Vagina (tissue), 2 donors: ENCODE measurements at places on chromosomes 12 and 14.

- DNase-seq = no peak
Measured at GRCh38 chr14:103552846-103553210, 9.6 kb downstream of the BAG5 start.

DNA sequence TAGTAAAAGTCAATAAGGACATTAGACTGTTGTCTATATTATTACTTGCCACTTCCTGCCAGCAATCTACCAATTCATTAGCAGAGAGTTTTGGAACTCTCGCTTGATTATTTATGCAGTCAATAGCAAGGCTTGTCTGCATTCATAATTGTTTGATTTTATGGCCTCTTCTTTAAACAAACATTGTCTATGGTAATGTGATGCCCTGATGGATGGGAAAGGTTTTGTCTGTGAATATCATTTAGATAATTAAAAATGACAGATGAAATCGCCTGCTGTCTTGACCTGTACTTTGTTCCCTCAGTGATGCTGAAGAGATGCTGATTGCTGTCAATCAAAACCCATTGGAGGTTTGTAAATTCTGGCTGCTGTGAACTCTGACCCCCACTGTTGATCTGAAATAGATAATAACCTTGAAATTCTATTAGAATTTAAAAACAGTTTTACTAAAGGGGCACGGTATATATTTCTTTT is 455.3 kb downstream of the NPAS3 start:
- no peak for DNase-seq

DNA sequence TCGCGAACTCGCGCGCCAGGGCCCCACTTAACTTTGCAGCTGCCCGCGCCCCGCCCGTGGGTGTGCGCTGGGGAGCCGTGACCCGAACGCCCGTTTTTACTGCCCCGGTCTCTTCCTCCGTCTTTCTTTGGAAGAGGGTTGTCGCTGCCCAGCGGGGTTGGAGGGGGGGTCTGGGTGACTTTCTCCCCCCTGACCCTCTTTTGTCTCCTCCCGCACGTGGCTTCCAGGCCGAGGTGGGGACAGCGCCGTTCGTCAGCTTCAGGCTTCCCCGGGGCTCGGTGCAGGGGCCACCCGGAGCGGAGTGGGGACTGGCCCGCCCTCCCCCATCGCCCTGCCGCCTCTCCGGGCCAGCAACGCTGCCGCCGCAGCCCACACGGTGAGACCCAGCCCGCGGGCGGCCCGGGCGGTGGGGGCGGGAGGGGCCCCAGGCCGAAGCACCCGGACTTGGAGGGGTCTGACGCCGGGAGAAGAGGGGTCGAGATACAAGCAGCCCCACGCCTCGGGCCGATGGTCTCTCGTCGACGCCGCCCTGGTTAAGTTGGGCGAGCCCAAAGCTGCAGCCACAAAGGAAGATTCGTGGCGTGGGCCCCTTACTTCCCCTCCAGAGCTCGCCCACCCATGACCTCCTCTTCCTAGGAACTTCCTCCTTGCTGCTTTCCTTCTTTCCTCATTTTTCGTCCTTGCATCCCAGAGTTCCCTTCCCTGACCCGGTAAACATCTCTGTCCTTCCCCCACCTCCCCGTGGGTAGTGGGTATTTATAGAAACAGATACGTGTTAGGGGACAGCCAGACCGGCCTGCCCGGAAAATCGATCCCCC is 1.2 kb downstream of the DYRK2 start:
- no peak for DNase-seq

DNA sequence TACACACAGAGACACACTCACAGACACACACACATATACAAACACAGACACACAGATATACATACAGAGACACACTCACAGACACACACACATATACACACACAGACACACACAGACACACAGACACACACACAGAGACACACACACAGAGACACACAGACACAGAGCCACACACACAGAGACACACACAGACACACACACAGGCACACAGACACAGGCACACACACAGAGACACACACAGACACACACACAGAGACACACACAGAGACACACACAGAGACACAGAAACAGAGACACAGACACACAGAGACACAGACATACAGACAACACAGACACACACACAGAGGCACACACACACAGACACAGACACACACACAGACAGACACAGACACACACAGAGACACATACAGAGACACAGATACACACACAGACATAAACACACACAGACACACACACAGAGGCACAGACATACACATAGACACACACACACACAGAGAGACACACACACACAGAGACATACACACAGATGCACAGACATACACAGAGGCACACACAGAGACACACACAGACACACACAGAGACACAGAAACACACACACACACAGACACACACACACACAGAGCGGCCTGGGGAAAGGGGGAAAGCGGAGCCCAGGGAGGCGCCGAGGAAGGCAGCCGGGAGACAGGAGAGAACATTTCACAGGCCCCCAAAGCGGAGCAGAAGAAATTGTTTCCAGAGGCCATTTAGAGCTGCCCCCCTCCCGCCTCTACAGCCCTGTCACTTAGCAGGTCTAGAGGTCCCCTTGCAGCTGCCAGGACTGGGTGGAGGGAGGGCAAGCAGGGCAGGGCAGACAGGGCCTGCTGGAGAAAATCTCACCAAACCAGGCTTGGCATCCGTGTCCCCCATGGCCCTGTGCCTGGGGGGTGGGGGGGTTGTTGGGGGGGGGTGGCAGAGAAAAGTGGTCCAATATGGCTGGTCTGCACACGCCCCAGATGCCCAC is 38.9 kb downstream of the SERPINA3 start:
- peak; percentile 72 for DNase-seq

GRCh38 chr12:49019120-49019430 is 499 bp upstream of the PRKAG1 start:
- no peak for DNase-seq

DNA sequence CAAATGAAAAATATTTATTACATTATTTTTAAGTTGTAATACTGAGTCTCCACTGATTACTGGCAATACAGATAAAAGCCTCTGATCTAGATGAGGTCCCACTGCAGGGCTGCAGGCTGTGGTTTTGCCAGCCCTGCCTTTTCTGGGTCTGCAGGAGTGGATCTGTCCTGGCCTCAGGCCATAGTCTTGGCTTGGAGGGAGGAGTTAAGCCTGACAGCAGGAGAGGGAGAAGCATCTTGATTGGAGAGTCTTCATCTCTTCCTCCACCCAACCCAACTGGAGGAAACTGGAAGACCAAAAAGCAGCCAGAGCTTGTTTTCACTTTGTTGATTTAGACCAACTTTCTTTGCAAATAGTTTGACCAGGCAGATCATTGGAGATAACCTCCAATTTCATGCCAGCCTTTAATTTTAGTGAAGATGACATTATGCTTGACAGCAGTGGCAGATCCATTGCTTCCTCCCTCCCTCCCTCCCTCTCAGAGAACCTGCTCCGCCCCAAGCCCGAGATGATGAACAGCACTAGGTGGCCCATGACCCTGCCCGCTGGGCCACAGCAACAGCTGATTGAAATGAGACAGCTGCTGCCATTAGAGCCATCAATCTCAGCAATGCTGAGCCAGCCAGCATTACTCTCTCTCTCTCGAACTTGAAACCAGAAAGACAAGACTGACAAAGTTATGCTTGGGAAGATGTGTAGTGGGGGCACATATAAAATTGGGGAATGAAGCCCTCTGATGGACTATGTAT is 222.4 kb downstream of the GLT1D1 start:
- no peak for DNase-seq

GRCh38 chr12:110585231-110585799 is 2.2 kb upstream of the PPTC7 start:
- DNase-seq = no peak

DNA sequence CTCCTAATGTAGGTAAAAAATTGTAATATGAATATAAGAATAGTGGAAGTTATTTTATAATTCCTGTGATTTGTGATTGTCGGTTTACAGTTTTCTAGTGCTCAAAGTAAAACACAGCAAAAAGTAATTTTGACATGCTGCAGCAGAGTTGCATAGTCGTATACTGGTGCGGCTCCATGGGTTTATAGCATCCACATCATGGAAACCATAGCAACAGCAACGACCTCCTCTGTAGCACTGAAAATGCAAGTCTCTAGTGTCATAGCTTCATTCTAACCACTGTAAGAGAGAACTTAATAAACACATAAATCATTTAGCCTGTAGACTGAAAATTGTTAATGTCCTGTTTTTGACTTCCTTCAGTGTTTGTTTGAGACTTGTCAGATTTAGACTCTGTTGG is 574.3 kb downstream of the KCNH5 start:
- DNase-seq = no peak

GRCh38 chr12:24743941-24744793 is 204.7 kb downstream of the BCAT1 start:
- no peak for DNase-seq

GRCh38 chr12:68119724-68120211 is 39.8 kb downstream of the IFNG start:
- DNase-seq = no peak

DNA sequence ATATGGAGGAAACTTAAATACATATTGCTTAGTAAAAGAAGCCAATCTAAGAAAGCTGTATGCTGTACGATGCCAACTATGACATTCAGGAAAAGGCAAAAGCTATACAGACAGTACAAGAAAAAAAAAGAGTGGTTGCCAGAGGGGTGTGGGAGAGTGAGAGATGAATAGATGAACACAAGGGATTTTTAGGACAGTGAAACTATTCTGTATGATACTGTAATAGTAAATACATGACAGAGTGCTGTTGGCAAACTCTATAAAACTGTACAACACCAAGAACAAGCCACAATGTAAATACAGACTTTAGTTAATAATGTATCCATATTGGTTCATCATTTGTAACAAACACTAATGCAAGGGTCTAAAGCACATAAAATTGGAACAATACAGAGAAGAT is 10.9 kb upstream of the MIPOL1 start:
- DNase-seq = no peak

- DNase-seq = no peak
Measured at GRCh38 chr12:30996752-30997151, 70.2 kb downstream of the TSPAN11 start.

DNA sequence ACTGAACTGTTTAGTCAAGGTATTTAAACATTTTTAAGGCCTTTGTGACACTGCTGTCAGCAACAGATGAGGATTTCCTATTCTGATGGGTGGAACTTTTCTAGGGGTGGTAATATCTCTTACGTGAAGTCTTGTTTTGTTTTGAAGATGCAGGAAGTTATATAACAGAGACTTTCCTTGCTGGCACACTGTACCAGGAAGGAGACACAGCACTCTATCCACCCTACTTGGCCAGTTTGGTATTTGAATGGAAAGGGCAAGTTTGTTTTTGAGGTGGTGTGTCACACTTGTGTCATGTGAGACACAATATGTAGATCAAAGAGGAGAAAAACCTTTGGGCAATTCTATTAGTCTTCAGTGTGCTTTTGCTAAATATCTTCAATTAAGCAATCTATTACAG is 51.6 kb upstream of the SRP54 start:
- no peak for DNase-seq

GRCh38 chr12:58640314-58640713 is 280.0 kb downstream of the LRIG3 start:
- DNase-seq = no peak

DNA sequence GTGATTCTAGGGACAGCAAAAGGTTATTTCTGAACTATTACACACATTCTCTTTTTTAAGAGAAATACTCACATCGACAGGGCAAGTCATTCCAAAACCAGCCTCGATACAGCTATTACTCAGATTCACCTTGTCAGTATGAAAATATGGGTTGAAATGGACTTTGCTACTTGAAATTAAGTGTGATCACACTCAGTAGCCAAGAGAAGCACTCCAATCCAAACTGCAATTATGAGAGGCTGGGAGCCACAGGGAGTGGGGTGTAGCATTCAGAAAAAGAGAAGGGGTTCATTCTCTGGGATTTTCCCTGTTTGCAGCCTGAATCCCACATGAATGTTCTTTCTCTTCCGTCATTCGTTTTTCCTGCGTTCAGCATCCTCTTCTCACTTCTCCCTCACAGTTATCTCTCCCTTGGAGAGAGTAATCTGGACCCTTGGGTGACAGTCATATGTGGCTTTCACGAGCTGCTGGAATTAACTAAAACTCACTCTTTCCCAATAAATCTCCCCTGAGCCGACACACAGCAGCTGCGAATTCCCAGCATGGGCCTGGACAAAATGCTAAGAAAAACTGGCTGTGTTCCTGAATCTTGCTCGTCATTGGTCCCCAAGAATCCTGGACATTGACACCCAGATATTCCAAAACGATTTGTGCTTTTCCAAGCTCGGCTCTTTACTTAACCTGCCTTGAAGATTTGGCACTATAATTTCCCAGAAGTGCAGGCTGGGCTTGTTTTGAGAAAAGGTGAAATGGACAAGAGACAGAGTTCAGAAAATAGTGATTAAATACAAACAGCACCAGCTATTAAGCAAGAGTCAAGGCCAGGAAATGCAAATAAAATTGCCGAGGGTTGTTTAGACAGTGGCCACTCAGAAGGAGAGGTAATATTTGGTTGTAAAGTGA is 199.5 kb upstream of the PLEKHG7 start:
- no peak for DNase-seq

DNA sequence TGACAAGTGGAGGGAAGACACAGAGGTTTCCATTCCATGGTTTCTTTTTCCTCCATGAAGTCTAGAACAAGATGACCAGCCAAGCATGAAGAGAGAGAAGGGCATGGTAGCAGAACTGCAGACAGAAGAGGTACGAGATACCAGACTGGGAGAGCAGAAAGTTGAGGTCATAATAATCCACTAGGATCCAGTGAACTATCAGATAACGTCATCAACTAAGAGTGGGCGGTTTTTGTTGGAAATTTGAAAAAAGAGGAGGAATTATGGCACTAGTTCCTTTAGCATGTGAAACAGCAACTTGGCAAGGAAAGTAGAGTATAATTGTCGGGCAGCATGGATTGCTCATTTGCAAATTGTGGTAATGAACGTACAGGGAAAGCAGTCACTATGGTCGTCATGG is 357.6 kb downstream of the PDZRN4 start:
- DNase-seq = no peak

- no peak for DNase-seq
Measured at GRCh38 chr14:105999361-106000028, 473.1 kb downstream of the TMEM121 start.

GRCh38 chr12:52848661-52849255 is at the start of gene KRT78:
Gene KRT78, minus strand, starts transcription at chr12:52848994. Its CDS starts 64 bp downstream, at chr12:52848930.
- DNase-seq = no peak

DNA sequence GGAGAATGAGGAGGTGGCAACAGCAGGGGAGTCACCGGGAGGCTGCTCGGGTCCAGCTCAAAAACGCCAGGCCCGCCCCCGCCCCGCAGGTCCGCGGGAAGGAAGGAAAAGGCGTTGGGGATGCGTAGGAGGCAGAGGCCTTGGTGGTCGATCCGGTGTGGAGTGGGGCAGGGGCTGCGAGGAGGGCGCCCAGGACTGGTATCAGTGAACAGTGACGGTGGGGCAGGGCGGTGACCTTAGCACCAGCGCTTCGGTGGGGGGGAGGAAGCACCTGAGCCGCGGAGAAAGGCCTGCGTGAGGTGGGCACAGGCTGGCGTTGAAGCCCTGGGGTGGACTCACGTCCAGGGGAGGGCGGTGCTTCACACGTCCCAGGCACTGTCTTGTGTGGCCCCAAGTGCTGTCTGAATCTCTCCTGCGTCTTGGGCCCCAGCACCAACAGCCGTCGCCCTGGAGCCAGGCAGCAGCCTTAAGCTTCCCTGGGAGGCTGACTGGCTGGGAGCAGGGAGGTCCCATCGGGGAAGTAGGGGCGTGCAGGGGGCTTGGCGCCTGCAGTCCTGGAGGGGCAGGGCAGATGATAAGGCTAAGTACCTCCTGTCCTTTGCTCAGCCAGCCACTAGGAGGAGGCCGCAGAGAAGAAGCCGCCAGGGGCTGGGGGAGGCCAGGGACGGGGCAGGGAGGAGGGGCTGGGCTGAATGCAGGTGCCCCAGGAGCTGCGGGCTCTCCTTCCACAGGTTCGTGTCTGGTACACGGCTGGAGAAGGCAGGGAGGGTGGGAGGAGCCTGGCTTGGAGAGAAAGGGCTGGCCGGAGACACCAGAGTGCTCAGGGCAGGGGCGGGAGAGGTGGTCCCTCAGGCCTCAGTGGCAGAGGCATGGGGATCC is 26.5 kb downstream of the ZBTB42 start:
- no peak for DNase-seq
